ENCODE measurements at places on chromosomes 1 and 21.

DNA sequence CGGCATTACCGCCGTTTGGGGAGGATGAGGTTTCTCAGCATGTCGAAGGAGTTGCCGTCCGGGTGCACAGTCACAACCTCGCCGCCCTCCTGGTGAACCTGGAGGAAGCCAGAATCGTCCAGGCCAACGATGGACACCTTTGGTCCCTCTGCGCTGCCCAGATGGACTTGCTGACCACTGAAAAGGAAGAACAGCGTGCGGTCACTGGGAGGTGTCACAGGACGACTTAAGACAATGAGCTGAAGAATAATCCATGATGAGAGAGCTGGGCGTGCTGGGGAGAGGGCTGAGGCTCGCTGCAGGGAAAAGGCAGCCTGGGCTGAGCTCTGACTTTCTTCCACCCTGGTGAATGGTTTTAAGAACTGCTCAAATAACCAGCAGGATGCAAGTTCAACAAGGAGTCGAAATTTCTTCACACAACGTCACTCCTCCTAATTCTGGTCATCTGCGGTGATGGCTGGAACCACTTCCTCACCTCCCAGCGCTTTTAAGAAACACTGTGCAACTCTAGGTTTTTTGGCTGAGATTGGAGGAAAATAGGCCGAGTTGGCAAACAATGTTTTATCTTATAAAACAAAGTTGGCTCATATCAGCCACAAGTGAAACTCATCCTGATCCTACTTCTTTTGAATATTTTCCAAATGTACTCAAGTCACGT, 55.5 kb downstream of the SIM2 start:
- peak; percentile 28 for DNase-seq

DNA sequence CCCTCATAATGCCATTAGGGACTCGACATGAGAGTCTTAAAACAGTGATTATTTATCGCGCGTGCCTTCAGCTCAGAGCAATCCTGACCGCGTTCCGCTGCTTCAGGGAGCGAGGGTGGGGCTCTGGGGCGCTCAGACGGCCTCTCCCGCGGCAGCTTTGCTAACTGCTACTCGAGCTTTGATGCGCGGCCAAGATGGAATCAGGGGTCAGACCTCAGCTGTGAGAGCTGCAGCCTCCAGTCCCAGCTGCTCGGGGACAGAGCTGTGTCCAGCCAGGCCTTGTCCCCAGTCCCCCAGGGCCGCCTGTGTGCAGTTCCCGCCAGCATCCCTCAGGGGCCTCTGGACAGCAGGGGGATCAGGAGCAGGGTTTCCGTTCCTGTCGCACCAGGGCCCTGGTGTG, 104.6 kb upstream of the TTC34 start:
- no peak for DNase-seq

DNA sequence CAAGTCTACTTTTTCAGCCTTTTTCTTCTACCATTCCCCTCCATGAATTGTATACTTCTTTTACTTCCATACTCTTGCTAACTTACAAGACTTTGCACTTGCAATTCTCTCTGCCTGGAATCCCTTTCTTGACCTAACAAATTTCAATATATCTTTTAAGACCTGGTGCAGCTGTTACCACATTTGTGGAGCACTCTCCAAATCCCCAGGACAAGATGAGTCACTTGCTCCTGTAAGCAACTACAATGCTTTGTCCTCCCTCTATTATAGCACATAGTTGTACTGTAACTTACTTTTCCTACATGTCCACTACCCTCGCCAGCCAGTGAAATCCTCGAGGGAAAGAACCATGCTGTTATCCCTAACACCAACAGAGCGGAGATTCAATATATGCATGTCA, 43.1 kb downstream of the WARS2 start:
- DNase-seq = no peak

- peak; percentile 48 for DNase-seq
Observed at GRCh38 chr1:150548632-150549495, at the start of gene ADAMTSL4. ADAMTSL4 (plus strand) TSS chr1:150549408; CDS start chr1:150552289, 2,881 bp downstream.

GRCh38 chr1:56404561-56405030, 174.8 kb downstream of the PLPP3 start:
- DNase-seq = no peak

DNA sequence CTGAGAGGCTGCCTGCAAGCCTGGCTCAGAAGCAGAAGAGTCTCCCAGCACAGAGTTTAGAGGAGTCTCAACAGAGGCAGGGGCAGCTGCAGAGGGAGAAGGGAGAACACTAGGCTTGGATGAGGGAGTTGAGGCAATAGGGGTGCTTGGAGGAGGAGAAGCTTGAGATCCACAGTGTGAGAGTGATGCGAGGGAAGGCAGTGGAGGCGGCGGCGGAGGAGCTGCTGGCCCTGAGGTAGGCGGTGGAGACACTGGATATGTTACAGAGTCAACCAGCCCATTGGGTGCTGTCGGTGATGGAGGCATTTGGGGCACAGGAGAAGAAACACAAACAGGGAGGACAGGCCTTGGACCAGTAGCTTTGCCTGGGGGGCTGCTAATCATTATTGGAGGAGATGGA, 89.4 kb upstream of the LBR start:
- DNase-seq = no peak

- DNase-seq = no peak
Observed at GRCh38 chr1:105072850-105073249, 1323.2 kb downstream of the AMY1C start.

DNA sequence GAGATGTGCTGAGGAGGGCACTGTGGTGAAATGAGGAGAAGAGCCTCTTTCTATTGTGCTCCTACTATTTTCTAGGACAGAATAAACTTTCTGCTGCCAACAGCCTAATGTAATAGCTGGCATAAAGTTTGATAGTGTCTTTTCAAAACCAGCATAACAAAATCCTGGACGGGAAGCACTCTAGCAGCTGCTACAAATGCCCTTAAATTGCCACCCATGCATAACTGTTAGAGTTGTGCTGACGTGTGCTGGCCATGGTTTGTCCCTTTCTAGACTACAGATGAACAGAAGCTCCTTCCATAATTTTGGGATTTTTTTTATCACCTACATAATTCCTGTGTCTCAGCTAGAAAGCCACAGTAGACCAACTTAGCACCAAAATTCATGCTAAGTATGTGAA, 88.5 kb upstream of the DEPDC1 start:
- DNase-seq = no peak

- DNase-seq = no peak
Observed at GRCh38 chr21:45163413-45164123, 89.2 kb downstream of the ADARB1 start.

DNA sequence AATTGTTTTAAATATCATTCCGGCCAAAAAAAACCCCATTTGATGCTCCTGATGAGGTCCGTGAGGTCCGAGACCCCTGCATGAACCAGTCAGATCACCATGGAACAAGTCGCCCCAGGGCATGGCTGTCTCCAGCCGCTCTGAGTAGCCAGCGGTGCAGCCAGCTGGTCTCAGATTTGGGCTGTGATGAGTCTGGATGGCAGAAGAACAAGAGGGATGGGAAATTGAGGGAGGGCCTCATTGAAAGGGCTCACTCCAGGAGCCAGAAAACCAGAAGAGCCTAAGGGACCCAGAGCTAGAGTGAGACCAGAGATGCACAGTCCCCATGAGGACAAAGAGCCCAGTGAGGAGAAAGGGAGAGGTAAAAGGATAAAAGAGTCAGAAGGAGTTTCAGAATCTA, 174.0 kb downstream of the TOMM20 start:
- no peak for DNase-seq

GRCh38 chr21:26072666-26073615, 97.6 kb downstream of the APP start:
- peak; percentile 87 for DNase-seq

DNA sequence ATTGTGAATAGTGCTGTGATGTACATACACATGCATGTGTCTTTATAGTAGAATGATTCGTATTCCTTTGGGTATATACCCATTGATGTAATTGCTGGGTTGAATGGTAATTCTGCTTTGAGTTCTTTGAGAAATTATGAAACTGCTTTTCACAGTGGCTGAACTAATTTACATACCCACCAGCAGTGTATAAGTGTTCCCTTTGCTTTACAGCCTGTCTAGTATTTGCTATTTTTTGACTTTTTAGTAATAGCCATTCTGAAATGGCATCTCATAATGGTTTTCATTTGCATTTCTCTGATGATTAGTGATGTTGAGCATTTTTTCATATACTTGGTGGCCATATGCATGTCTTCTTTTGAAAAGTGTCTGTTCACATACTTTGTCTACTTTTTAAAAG, 54.5 kb upstream of the FAM78B start:
- DNase-seq = no peak

DNA sequence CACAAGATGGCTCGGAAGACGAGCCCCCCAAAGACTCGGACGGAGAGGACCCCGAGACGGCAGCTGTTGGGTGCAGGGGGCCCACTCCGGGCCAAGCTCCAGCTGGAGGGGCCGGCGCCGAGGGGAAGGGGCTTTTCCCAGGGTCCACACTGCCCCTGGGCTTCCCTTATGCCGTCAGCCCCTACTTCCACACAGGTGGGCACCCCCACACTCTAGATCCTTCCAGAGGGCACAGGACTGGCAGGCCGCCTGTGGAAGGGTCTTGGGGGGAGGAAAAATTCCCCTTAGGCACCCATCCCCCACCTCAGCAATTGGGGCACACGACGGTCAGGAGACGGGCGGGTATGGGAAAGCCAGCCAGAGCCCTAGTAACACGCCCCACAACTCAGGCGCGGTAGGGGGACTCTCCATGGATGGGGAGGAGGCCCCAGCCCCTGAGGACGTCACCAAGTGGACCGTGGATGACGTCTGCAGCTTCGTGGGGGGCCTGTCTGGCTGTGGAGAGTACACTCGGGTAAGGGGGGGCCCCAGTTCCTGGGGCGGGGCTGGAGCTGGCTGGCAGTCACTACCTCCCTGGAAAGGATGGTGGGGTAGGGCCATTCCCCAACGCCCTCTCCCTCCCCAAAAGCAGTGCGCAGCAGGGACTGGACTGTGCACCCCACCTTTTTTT, 16.1 kb downstream of the NOC2L start:
- DNase-seq = peak; percentile 56

- no peak for DNase-seq
Observed at GRCh38 chr1:203629507-203630082, 3.0 kb downstream of the ATP2B4 start.

DNA sequence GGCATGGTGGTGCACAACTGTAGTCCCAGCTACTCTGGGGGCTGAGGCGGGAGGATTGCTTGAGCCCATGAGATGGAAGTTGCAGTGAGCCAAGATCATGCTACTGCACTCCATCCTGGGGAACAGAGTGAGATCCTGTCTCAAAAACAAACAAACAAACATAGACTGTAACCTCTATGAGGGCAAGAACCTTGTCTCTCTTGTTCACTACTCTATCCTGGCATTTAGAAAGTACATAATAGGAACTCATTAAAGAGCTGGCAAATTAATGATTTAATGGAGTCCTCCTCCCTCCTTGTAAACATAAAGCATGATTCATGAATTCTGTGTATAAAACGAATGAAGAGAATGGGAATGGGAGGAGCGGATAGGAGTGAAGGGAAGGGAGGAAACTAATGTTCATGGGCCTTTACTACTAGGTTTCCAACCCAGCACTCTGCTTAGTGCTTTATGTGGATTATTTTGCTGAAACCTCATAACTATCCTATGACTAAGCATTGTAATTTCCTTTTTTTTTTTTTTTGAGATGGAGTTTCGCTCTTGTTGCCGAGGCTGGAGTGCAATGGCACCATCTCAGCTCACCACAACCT, 8.6 kb downstream of the LMOD1 start:
- DNase-seq = peak; percentile 42

- peak; percentile 71 for DNase-seq
Observed at GRCh38 chr1:41758904-41759548, 159.7 kb downstream of the HIVEP3 start.

DNA sequence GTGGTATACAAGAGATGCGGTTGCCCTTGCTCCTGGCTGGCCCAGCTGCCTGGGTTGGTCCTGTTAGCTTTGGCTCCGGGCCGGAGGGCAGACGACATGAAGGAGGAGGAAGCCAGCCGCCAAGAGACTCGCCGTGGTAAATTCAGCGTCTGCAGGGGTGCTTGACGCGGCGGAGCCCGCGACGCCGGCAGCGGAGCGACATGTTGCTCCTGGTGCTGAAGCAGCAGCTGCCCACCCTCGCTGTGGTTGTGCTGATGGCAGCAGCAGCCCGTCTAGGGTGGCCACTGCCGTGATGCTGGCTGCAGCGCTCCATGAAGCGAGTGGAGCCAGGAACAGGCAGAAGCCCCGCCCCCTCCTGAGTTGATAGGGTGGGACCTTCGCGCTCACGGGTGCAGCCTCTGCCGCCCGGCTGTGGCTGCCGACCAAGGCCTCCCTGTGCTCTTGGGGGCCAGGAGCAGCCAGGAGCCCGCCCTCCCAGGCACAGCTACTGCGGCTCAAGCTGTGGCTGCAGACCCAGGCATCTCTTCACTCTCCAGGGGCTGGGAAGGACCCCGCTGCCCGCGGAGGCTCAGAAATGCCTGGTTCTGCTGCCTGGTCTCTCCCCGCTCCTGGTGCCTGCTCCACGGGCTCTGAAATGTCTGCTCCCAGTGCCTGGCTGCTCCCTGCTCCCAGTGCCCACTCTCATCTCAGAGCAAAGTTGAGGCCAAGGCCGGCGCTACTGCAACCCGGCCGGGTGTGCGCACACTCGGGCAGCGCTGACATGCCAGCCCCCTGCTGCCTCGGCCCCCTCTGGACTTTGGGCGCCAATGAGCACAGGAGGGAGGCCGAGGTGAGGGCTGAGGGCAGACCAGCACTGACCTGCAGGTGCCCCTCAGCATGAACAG, 4.4 kb upstream of the ZNF692 start:
- peak; percentile 60 for DNase-seq

DNA sequence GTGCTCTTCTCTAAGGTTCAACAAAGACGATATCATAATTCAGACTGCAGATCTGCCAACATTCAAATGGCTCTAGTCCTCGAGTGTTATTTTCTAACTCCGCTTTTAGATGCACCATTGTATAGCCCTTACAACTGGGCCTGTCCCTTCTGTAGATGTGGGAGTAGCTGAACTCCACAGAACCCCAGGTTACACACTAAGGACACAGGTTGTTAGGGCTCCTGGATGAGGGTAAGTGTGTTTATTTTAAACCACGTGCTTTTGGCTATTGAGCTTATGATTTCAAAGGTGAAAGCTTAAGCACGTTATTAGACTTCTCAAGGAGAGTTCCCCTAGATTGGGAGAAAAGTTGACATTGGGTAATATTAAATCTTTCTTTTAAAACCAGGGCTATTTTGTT, 64.7 kb downstream of the MPZL1 start:
- DNase-seq = no peak

All from brain microvascular endothelial cell (primary cell).